Stimulated activated CD4-positive, alpha-beta T cell treated with anti-CD3 and anti-CD28 coated beads, TNF-alpha, amount 100 ng/mL, for 24 hours (primary cell): ENCODE measurements at places on chromosomes 5 and 9.

GRCh38 chr5:157143127-157143971 lies 684 bp upstream of the MED7 start:
- DNase-seq, result peak; percentile 55

DNA sequence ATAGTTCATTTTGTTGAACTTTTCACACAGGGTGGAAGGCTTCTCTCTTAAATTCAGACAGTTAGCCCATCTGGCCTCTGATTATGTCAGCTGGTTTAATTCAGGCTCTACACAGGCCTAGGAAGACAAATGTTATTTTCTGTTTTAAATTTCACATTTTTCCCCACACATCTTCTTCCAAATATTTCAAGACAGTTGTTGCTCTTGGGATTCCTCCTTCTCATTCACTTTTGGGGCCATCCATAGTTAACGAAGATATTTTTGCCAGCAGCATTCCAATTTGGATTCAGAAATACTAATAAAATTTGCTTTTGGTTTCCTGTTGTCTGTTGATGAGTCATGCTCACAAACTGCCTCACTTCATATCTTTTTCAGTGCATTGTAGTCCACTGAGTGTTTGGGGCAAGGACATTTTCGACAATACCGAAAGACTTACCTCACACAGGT lies 475.4 kb downstream of the DMAC1 start:
- DNase-seq, result no peak

GRCh38 chr9:77440057-77440456 lies 208.1 kb downstream of the GNA14 start:
- DNase-seq, result no peak

DNA sequence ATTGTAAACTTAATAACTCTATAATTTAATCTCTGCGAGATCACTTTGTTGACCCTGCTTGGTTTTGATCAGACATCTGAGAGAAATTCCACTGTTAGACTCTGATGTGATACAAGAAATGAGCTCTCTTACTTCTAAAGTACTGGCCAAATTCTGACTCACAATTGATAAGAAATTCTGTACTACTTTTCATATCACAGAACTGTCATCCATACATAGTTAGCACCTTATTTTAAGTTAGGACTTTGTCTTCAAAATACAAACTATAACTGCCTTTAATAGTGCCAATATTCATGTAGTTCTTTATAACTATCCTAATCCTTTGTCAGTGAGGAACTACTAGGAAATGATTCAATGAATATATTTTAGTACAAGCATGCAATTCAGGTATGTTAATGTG lies 23.4 kb downstream of the MARCHF11 start:
- DNase-seq, result no peak

DNA sequence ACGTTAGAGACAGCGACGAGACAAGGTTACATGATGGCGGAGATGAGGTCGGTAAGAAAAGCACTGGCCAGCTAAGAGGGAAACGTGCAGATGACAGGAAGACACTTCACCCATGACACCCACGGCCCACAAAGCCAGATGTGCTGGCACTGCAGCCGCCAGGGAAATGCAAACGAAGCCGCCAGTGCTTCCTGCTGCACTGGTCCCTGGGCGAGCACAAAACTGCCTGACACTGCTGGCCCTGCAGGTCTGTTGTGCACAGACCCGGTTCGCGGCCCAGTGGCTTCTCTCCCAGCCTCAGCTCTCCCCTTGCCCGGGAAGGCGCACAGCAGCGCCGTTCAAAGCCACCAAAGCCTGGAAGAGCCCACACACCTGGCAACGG lies 20.3 kb downstream of the QSOX2 start:
- no peak for DNase-seq

GRCh38 chr9:26973989-26974388 lies 17.8 kb downstream of the IFT74 start:
- DNase-seq, result no peak

GRCh38 chr5:75365740-75366139 lies 28.7 kb downstream of the HMGCR start:
- no peak for DNase-seq
